ENCODE measurements at places on chromosomes 7 and 10.
A peak's percentile ranks its signal among the peaks of the same experiment; 100 is the strongest.

GRCh38 chr10:133347710-133348517 is 741 bp downstream of the PRAP1 start:
- DNase-seq = no peak

DNA sequence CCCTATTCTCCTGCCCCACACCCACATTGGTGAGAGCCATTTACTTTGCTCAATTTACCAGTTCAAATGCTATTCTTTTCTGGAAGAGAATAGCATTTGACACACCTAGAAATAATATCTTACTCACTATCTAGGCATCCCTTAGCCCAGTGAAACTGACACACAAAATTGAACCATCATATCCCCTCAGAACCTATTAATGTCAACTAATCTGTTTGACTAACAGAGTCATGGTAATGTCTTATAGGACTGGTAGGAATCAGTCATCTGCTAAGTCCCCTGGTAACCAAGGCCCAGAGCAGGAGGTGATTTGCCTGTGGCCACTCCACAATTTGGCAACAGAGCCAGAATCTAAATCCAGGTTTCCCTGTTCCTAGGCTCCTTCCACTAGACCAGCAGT is 63.3 kb downstream of the PPP1R3C start:
- no peak for DNase-seq

DNA sequence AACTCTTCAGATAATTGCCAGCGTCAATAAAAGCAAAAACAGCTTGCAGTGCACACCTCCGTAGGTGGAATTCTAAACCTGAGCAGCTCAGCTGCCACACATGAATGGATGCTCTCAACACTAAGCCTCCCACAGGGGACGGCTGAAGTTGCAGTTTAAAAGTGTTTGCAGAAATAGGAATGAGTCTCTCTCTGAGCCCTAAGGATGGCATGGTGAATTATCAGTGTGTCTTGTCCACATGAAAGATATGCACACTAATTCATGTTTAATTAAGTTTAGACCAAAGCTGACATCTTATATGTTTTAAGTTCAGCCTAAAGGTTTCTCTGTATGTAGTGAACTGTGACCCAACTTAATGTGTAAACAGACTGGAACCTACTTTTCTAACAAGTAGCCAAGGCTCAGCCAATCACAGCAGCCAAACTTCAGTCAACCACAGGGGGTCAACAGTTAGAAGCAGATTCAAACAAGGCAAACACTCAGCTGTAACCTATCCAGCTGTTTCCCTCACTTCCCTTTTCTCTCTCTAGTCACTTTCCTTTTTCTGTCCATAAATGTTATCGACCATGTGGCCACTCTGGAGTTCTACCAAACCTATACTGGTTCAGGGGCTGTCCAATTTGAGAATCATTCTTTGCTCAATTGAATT is 38.1 kb downstream of the CTTNBP2 start:
- no peak for DNase-seq

DNA sequence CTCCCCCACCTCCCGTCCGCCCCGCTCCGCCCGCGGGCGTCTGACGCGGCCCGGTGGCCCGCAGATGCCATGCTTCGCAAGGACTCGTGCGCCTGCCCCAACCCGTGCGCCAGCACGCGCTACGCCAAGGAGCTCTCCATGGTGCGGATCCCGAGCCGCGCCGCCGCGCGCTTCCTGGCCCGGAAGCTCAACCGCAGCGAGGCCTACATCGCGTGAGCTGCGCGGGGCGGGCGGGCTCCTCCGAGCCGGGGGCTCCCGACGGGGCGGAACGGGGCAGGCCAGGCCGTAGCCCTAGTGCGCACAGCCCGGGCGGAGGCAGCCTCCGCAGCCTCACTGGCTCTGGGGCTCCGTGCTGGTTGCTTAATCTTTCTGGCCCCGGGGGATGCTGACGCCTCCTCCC is 2.8 kb downstream of the ASIC3 start:
- DNase-seq = peak; percentile 89

GRCh38 chr7:139995017-139995915 is 67.5 kb downstream of the PARP12 start:
- peak; percentile 75 for DNase-seq

DNA sequence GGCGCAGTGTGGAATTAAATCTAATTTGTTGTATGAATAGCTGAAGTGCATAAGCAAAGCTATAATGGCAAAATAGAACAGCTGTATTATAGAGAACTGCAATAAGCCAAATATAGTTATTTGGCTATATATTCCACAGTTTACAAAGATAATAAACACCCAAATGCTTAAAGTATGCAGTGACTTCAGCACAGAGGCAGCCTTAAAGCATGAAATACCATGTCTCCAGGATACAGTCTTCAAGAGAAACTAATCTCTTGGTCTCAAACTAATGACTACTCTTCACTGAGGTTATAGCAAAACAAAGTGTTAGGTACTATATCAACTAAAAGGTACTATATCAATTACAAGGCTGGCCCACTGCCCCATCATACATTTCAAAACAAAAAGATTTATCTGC is 48.0 kb downstream of the NT5C2 start:
- DNase-seq = peak; percentile 69

DNA sequence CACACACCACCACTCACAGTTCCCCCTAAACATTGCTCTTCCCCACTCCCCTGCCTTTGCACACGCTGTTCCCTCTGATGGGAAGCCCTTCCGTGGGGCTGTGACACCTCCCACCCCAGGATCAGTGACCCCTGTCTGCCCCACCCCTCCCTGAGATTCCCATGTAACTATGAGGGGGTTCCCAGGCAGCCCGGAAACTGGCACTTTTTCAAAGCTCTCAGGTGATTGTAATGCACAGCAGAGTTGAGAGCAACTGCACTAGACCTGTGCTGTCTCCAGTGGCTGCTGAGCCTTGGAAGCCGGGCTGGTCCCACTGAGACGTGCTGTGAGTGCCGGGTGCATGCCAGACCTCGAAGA is 29.8 kb downstream of the GPRIN2 start:
- DNase-seq = peak; percentile 43

GRCh38 chr10:110618230-110618610 is 25.9 kb upstream of the RBM20 start:
- DNase-seq = no peak

DNA sequence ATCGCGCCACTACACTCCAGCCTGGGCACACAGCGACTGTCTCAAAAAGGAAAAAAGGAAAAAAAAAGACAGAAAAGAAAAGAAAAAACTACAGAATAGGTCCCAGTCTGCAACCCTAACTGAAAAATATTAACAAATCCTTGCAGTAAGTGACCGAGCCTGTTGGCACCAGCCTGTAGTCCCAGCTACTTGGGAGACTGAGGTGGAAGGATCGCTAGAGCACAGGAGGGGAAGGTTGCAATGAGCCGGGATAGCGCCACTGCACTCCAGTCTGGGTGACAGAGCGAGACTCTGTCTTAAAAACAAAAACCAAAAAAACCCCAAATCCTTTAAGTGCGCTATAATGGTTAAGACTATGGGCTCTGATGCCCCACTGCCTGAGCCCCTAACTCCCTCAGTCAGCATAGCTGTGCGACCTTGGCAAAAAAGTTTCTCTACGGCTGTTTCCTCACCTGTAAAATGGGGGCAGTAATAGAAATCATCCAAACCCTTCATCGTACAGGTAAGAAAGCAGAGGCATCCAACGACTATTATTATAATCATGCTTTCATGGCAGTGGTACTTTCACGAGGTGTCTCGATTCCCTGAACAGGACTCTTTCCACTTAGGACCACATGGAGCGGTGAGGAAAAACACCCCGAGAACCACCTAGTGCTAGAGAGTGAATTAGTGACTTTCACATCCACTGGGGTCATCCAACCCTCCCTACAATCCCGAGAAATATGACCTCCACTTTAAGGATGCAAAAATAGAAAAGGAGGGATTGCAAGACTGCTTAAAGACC is 755 bp downstream of the TOMM7 start:
- DNase-seq = peak; percentile 44

DNA sequence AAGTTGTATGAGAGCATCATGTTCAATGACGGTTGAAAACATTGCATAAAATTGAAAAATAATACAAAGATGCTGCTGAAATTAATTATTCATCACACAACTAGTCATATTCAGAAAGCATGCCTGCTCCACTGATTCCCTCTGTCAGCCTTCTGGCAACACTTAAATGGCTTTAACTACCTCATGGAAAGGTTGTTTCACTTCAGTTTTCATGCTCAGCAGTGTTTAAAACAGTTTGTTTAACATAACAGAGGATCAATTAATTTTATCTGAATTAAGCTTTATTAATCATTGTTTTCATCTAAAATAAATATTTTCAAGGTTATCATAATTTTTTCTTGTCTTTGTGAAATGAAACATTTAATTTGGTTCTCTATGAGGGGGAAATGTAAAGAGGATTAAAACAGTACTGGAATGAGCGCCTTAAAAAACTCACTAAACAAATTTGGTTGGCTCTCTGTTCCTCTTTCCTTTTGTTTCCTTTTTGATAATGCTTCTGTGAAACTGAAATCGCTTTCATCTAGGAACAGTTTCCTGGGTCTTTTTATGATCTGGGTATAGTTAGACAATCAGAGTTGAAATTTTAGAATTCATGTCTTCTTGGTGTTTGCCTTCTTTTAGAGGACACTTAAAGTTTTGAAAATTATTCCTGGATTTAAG is 427.4 kb downstream of the SH2D4B start:
- no peak for DNase-seq

DNA sequence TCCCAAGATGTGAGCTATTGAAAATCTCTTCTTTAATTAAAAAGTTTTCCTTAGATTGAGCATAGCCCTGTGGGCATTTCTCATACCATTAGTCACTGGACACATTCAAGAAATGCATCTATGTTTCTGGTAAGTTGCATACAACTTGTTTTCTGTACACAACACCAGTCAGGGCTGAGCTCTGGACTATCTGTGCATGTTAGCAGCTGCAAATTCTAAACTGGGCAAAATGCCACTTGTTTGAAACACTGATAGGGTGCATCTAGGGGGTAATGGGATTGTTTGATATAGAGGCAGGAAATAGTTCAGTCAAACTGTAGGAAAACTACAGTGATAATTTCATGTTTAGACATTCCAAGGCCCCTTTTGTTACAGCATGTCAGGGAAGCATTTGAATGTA is 145.6 kb upstream of the NPY start:
- DNase-seq = no peak

DNA sequence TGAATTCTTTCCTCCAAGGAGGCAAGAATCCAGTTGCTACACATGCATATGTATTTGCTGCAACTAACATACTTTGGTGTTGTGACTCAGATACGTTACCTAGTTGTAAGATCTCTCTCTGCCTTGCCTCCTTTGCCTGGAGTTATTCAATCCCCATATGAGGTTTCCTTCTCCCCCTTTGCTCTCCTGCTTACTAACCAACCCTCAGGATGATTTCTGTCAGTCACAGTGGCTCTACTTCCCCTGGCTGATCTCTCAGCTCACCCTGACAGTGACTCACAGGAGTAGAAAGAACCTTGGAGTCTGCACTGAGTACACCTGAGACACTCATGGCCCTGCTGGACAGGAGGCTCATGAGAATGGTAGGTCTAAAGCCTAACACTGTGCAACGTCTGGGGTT is 92.0 kb downstream of the TMEM106B start:
- DNase-seq = no peak

- no peak for DNase-seq
Measured at GRCh38 chr10:58300676-58301075, 31.7 kb downstream of the CISD1 start.

DNA sequence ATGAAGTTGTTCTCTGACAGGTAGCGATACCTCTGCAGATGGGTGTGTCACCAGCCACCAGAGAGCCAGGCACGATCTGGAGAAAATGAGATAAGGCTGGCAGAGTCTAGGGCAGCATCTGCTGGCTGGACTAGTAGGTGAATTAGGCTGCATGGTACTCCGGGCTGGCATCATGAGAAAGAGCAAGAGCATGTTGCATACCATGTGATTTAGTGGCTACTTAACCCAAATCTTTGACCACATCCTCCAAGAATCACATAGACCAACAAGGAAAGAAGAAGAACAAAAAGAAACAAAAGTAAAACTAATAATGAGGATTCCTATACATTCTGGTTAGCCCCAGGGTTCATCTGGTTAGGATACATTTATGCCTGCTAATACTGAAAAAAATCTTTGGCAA is 23.4 kb upstream of the FAM170B start:
- DNase-seq = no peak

DNA sequence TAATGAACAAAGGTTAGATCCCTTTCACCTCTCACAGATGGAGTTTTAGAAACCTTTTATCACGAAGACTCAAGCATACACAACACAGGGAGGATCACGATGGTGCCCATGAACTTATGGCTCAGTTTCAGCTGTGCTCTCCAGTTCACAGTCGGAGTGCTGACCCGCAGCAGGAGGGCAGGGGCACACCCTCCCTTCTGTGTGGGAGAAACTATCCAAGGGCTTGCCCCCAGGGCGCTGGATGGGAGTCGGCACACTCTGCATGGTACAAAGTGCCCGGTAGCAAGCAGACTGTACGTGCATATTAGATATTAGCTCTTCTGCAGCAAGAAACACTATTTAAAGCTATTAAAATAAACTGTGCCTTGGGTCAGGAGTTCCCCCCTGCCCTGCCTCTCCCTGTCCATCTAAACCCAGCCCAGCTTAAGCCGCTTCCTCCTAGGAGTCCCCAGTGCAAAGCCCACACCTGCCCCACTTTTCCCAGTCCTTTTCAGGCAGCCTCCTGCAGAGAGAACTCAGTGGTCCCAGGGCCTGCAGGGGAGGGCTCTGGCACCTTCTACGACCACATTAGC is 76.5 kb downstream of the CHST15 start:
- DNase-seq = no peak

DNA sequence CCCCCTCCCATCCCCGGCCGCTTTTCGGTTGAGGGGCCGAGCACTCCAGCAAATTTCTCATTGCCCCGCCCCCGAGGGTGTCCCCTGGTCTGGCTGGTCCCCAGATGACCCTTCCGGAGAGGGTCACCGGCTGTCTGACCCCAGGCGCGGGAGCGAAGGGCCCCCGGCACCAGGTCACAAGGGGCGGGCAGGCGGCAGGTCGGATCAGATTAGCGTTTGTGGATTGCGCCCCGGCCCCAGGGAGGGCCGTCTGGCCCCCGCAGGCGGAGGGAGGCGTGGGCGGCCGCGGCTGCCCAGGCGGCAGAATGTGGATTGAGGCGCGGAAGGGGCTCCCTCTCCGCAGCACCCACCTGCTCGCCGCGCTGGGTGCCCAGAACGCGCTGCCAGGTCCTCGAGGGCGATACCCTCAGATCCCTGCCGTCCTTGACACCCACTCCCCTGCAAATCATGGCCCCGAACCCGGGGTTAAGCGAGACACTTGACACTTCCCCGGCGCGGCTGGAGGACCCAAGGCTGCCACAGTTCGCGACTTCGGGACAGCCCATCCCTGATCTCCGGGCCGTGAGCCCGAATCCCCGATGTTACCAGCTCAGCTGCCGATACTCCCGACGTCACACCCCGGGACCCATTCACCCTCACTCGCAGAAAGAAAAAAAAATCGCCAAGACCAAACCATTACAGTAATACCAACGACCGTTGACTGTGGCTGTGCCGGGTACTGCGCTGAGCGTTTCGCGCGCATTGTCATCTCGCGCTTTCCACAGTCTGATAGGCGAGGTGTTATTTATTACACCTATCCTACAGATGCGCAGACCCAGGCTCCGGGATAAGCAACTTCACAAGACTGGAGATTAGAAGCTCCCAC is 953 bp downstream of the NODAL start:
- peak; percentile 32 for DNase-seq

Data from GM23248 (cell line).